Left lung (tissue), 14 donors: ENCODE measurements at places on chromosomes 7 and 10. TPM values are rescaled to one million over a fixed set of nuclear protein-coding genes. Genes with fewer than 3 reads are reported as not detected.

Gene RARRES2
- 153 TPM for polyA plus RNA-seq

Gene LIPM
- not detected for polyA plus RNA-seq

Gene CASP2
- polyA plus RNA-seq, result 66.0 TPM

Gene CTAGE6
- 0.10 TPM for polyA plus RNA-seq

Gene REEP3
- polyA plus RNA-seq, result 39.4 TPM

Gene ASIC3
- polyA plus RNA-seq, result 4.1 TPM

Gene PDE1C
- 2.0 TPM for polyA plus RNA-seq

- H3K27me3 ChIP-seq, result no peaks in the 10 kb centered on the region
- H3K27ac ChIP-seq, result no peak overlapping the region
- no peak for DNase-seq
- no peaks in the 10 kb centered on the region for H3K4me1 ChIP-seq
- H3K4me3 ChIP-seq, result no peak overlapping the region
Measured at GRCh38 chr10:71467569-71468362, 71.0 kb downstream of the CDH23 start.

- no peaks in the 10 kb centered on the region for H3K36me3 ChIP-seq
- no peak overlapping the region for H3K4me3 ChIP-seq
- peak; percentile 73 for DNase-seq
- no peaks in the 10 kb centered on the region for H3K27me3 ChIP-seq
- H3K4me1 ChIP-seq, result no peaks in the 10 kb centered on the region
Measured at GRCh38 chr7:83410989-83411591, 237.8 kb downstream of the SEMA3E start.
